HT-29 (cell line): ENCODE measurements at places on chromosomes 6 and 20.

DNA sequence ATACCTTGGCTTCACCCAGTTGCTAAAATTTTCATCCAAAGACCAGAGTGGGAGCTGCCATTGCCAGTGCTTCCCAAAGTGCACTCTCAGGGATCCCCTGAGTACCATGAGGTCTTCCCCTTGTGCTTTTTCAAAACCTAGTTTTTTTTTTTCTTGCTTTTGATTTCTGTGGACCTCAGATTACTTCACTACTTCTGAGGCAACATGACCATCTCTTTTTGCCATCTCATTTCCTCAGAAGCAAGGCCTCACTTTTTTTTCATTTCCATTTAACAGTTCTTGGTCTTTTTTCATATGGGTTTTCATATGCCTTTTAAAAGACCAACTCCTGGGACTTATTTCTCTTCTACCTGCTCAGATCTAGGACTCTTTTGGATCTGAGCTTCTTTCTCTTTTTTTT lies 64.1 kb upstream of the MMS22L start:
- DNase-seq: no peak

GRCh38 chr6:121951123-121951522 lies 448.3 kb upstream of the HSF2 start:
- no peak for DNase-seq

GRCh38 chr6:12601881-12602280 lies 114.7 kb upstream of the PHACTR1 start:
- DNase-seq: no peak

DNA sequence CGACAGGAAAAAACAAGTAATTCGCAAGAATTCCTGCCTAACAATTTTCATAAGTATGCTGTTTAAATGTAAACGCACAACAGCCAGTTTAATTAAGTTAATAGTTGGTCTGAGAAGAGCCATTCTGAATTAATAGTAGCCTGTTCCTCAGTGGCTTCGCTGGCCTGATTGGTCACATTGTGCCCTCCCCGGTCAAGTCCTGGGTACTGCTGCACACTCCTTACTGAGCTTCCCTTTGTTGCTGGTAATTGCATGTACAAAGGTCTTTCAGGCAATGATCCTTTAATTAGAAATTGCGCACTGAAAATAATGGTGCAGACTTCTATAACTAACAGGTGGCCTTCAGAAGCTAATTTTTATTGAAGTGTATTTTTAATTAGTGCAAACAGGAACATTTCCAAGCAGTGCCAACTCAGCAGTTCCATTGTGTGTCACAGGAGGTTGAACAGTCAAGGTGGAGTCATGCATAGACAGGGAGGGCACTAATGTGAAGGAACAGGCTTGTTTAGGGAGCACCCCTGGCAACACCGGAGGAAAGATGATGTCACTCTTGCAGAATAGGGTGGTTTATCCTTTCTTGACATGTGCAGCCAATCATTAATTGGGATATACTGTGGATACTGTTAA lies 92.6 kb upstream of the SLC22A23 start:
- no peak for DNase-seq

- DNase-seq: no peak
These were observed 892 bp downstream of the REPS1 start for GRCh38 chr6:138987080-138987642.

GRCh38 chr6:128415387-128415786 lies 105.0 kb downstream of the PTPRK start:
- no peak for DNase-seq

- no peak for DNase-seq
These were observed 67.2 kb downstream of the DTNBP1 start for GRCh38 chr6:15595461-15596173.

- DNase-seq: no peak
These were observed 465.2 kb downstream of the TFAP2B start for GRCh38 chr6:51283723-51284355.

- DNase-seq: no peak
These were observed 82.1 kb downstream of the KCNB1 start for GRCh38 chr20:49400410-49400809.

DNA sequence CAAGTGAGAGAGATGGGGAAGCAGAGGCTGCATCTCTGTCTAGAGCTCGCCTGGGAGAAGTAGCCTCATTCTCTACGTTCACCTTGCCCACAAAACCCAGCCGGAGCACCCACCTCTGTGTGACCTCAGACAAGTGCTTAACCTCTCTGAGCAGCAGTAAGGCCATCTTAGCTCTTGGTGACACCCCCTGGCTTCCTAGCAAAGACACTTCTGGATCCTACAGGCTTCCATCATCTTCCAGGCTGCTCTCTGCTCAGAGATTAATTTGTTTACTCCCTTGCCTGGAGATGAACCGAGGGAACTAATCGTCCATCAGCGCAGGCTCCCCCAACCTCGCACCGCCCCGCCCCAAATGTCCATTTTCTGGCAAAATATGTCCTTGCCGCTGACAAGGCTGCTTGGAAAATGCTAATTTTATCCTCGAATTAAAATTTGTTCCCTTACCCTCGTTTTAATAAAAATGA lies 24.0 kb upstream of the CTNNBL1 start:
- no peak for DNase-seq

GRCh38 chr6:164150232-164150631 lies 735.7 kb downstream of the QKI start:
- no peak for DNase-seq

DNA sequence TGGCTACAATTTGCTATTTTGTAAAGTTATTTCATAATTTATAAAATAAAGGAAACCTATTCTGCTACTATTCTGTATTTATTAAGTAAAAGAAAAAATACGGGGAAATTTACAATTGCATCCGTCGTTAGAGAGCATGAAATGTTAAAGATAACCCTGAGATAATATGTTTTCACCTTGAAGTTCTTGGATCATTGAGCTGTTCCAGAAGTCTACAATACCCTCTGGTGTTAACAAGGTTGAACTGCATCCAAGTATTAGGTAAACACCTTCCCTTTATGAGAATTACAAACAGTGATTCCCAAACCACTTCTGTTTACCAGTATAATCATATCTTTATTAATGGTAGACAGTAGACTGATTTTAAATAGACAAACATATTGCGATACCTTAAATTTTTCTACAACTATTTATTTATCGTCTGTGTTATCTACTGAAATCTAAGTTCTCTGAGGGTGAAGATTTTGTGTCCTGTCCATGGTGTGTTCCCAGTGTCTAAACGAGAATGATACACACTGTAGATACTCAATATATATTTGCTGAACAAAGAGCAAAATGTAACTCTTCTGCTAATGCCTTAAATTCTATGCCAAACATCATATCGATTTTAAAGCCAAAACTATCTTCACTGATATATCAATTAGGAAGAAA lies 28.2 kb downstream of the TBC1D32 start:
- peak; percentile 61 for DNase-seq

- DNase-seq: no peak
These were observed 36.6 kb downstream of the HLA-G start for GRCh38 chr6:29864037-29864810.

DNA sequence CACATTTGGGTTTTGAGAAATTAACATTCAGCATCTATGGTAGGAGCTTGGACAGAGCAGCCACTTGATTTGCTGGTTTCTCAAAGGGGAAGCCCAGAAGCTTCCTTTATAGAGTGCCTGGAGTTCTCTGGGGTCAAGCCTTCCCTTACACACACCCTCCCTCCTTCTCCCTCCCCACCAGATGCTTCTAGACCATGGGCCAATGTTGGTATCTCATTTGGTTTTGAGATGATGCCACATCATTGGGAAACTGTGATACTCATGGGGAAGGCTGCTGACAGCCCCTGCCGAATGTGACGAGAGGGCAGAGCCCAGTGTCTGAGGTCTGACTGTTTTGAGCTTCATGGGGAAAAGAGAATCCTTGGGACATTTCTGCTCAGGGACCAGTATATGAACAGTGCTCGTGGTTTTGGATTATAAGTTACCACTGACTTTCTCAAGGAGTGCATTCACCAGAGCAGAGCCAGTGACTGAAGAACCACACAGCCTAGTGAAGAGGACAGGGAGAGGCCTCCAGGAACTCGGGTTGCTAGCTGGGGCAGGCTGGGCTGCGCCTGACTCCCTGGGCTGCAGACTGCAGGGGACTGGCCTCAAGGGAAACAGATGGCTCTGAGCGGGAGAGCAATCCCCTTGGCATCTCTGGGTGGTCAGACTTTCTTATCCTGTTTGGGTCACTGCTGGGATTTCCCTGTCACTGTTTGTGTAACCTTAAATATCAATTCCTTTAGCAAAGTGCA lies 46.4 kb upstream of the CST5 start:
- DNase-seq: no peak

GRCh38 chr6:77470983-77471382 lies 7.7 kb upstream of the HTR1B start:
- no peak for DNase-seq

DNA sequence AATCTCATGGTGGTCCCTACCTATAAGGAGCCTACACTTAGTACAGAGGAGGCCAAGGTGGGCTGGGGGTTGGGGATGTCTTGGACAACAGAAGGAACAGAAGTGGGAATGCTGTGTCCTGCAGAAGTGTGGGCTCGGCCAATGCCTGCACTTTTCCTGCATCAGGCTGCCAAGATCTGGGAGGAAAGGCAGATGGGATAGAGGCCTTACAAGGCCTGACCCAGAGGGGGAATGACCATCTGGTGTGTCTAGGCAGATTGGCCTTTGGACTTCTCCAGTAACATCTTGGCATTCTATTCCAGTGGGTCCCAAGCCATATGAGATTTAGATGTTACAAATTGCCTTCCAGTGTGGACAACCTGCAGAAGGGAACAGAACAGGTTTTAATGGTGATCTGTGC lies 124.7 kb upstream of the GPR6 start:
- DNase-seq: no peak

GRCh38 chr20:58552366-58552934 lies 37.3 kb upstream of the APCDD1L start:
- no peak for DNase-seq

- DNase-seq: no peak
These were observed 2.2 kb upstream of the CCM2L start for GRCh38 chr20:32007787-32008616.

- no peak for DNase-seq
These were observed 6.5 kb downstream of the NCOA7 start for GRCh38 chr6:125797120-125797885.

- DNase-seq: no peak
These were observed 40.1 kb downstream of the SLC24A3 start for GRCh38 chr20:19252451-19253120.

GRCh38 chr6:133062077-133062476 lies 179.1 kb upstream of the EYA4 start:
- DNase-seq: no peak

GRCh38 chr6:143505537-143505936 lies 6.0 kb downstream of the FUCA2 start:
- no peak for DNase-seq

GRCh38 chr6:131014080-131014776 lies 48.8 kb downstream of the EPB41L2 start:
- DNase-seq: no peak

- peak; percentile 55 for DNase-seq
These were observed 579.5 kb downstream of the TFAP2B start for GRCh38 chr6:51398064-51398705.

DNA sequence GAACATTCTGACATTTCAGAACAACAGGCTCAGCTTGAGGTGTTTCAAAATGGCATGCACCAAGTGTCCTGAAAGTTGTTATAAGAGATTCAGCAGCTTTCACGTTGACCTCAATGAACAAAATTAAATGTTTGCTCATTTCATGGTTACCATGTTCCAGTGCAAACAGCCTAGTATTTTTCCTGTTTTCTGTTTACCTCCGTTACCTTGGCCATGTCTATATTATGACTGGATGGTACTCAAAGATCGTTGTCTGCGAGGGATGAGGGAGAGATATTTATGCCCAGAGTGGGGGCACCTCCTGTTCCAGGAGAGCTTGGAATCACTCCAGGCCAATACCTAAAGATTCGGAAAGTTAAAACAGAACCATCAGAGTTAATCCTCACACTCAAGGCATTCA lies 83.8 kb upstream of the SASH1 start:
- no peak for DNase-seq

- no peak for DNase-seq
These were observed 21.3 kb upstream of the TMEM14A start for GRCh38 chr6:52649536-52650160.

DNA sequence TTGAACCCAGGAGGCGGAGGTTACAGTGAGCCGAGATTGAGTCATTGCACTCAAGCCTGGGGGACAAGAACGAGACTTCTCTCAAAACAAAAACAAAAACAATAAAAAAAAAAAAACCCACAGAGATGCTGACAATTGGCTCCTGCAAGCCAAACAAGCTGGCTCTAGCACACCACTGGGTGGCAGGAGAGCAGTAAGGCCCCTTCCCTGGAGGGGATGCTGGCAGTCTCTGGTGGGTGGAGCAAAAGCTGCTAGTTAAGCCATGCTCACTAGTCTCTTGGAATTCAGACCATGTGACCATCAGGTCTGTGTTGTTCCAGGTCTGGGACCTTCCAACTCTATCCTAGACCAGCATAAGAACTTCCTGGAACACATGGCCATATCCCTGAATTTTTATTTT lies 18.9 kb upstream of the DSN1 start:
- peak; percentile 92 for DNase-seq

DNA sequence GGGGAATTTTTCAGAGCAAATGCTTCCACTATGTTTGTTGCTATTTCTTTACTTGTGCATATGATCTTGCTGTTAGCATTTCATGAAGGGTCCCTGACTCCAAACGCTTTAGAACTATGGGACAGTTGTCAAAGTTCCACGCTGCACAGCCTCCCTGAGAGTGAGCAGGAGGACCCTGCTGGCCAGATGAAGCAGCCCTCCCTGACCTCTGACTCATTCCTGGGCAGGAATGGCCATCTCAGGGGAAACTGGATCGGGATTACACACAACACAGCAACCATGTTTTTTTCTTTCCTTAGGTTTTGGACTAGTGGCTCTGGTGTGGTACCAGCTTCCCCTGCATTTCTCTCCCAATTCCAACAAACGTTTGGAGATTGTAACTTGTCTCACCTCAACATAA lies 710.9 kb upstream of the AGPAT4 start:
- DNase-seq: no peak

DNA sequence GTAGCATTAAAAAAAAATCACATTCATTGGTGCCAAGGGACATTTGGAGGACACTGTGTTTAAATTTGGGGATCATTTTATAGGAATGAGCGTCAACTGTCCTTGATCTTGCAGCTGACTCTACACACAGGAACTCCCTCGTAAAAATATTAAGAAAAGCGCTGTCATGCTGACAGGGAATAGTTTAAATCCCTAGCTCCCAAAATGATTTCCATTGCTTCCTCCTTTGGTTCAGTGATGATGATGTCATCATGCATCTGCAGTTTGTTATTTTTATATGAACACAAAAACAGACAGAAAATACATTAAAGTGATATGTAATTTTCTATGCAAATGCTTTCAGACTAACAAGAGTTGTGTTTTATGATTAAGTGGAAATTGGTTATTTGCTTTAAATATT lies 275.6 kb downstream of the BTBD9 start:
- DNase-seq: no peak

- no peak for DNase-seq
These were observed 70.6 kb downstream of the SHPRH start for GRCh38 chr6:145893586-145893985.

GRCh38 chr6:23213193-23213592 lies 643.8 kb downstream of the HDGFL1 start:
- no peak for DNase-seq

GRCh38 chr20:49346682-49347081 lies 68.8 kb upstream of the ZNFX1 start:
- no peak for DNase-seq

- no peak for DNase-seq
These were observed 107.5 kb downstream of the TAF4 start for GRCh38 chr20:61957961-61958715.
